HFFc6 (cell line): ENCODE measurements at places on chromosomes 7 and 10. TPM values are rescaled to one million over a fixed set of nuclear protein-coding genes. Genes with fewer than 3 reads are reported as not detected.

DNA sequence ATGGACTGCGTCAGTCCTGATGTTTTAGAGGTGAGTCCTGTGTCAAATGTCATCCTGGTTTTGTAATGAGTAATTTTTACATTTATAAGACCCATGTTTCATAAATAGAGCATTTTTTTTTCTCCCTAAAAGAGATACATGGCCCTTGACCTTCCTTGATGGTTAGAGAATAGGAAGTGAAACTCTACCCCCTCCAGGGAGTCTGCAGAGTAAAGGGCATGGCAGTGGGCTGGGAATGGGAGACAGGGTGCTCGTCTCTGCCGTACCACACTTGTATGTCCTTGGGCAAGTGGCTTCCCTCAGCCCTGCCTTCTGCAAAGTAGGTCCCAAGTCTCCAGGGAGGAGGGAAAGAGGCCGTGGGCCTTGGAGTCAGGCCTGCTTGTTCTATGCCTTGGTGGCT, 63.9 kb downstream of the WDFY4 start:
- H3K4me3 ChIP-seq: no peak overlapping the region
- no peaks in the 10 kb centered on the region for H3K36me3 ChIP-seq
- no peak overlapping the region for H3K27ac ChIP-seq
- no peaks in the 10 kb centered on the region for H3K4me1 ChIP-seq
- H3K27me3 ChIP-seq: peaks cover 11% of the 10 kb centered on the region
- no peak for DNase-seq

- H3K27me3 ChIP-seq: no peaks in the 10 kb centered on the region; the same call in 1 of the 2 replicates
- H3K4me3 ChIP-seq: no peak overlapping the region
- peaks cover 31% of the 10 kb centered on the region for H3K4me1 ChIP-seq
- H3K36me3 ChIP-seq: no peaks in the 10 kb centered on the region
- 0 out of 2 replicates have a peak overlapping the region, but pooled peaks have one; percentile 2 for H3K27ac ChIP-seq
- peak; percentile 32 for DNase-seq
Measured at GRCh38 chr7:41628901-41629300, 74.0 kb downstream of the INHBA start.

DNA sequence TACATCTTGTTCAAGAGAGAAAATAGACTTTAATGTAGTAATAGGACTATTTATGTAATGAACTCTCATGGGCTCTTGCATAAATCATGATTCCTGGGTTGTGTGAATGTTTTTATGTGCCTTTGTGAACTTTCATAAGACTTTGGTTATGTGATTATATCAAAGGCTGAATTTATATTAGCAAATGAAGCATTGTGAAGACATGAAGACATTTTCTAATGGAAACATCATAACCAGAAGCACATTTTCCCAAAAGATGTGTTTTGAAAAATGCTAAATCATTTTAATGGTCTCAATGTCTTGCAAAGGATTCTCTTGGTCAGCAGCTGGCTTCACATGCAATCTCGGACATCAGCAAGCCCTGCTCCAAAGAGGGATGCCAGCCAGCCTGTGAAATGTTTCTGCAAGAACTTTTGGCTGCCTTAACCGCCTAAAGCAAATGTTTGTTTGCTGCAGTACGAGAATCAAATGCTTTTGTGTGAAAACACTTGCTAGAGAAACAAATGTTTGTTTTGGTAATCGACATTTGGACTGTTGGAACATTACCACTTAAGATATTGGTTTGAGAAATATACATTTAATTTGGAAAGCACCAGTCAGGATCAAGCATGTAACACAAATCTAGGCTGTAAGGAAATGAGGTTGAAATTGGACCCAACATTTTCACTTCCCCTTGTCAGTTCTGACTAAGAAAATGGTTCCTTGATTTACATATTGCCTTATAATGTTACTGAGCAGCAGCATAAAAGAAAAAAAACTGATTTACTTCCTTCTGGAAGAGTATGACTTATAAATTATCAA, 102.1 kb downstream of the RTKN2 start:
- H3K4me3 ChIP-seq: peak overlapping the region; percentile 49
- H3K36me3 ChIP-seq: peaks cover 2% of the 10 kb centered on the region; the same call in 1 of the 2 replicates
- peak; percentile 64 for DNase-seq
- H3K27me3 ChIP-seq: no peaks in the 10 kb centered on the region
- peak overlapping the region; percentile 47 for H3K27ac ChIP-seq

- no peak overlapping the region for H3K4me3 ChIP-seq
- H3K36me3 ChIP-seq: peaks cover 27% of the 10 kb centered on the region
- DNase-seq: no peak
- peaks cover 8% of the 10 kb centered on the region for H3K4me1 ChIP-seq
Measured at GRCh38 chr7:98257701-98258100, 5.7 kb upstream of the TECPR1 start.

- no peak overlapping the region for H3K27ac ChIP-seq
- DNase-seq: no peak
- H3K4me1 ChIP-seq: no peaks in the 10 kb centered on the region
Measured at GRCh38 chr7:23680414-23681405, 711 bp downstream of the FAM221A start.

OR2A5 gene
- not detected in 3 replicates for total RNA-seq

DNA sequence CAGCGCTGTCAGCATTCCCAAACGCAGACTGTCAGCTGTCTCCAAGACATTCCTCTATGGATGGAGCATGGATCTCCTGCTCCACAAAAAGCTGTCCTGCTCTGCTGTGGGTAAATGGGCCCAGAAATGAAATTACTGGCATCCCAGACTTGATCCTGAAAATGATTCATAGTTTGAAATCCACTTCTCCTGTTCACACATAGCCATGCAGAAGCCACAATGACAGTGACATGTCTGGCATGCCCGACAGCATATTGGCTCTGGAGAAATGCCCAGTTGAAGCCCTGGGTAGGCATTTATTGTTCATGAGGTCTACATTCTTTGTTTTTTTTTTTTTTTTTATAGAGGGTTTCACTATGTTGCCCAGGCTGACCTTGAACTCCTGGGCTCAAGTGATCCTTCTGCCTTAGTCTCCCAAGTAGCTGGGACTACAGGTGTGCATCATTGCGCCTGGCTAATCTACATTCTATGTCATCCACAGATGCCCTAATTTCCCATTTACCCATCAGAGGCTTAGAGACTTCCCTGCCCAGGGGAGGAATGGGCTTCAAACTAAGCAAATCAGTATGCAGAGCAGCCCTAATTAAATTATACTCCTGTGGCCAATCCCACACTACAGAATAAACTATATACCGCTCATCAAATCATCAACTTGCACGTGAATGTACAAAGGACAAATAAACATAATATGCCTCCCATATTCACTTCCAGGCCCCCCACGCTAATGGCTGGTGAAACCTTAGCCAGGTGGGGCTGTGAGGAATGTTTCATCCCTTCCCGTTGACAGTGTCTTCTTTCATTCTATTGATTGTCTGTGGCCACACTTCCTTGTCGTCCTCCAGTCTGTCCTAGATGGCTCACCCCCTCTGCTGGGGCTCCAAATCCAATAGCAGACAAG, 61.8 kb upstream of the EEPD1 start:
- no peaks in the 10 kb centered on the region for H3K4me1 ChIP-seq
- DNase-seq: no peak
- no peaks in the 10 kb centered on the region for H3K36me3 ChIP-seq

GRCh38 chr10:129655007-129655678, 188.1 kb downstream of the MGMT start:
- no peaks in the 10 kb centered on the region for H3K4me1 ChIP-seq
- no peak overlapping the region for H3K4me3 ChIP-seq
- no peak overlapping the region for H3K27ac ChIP-seq
- H3K36me3 ChIP-seq: peaks cover 14% of the 10 kb centered on the region
- H3K27me3 ChIP-seq: no peaks in the 10 kb centered on the region

GRCh38 chr7:91598791-91599190, 281.7 kb downstream of the MTERF1 start:
- no peak overlapping the region for H3K27ac ChIP-seq
- H3K27me3 ChIP-seq: no peaks in the 10 kb centered on the region; the same call in none of the 2 replicates
- no peaks in the 10 kb centered on the region for H3K36me3 ChIP-seq
- H3K4me3 ChIP-seq: no peak overlapping the region
- DNase-seq: no peak

DNA sequence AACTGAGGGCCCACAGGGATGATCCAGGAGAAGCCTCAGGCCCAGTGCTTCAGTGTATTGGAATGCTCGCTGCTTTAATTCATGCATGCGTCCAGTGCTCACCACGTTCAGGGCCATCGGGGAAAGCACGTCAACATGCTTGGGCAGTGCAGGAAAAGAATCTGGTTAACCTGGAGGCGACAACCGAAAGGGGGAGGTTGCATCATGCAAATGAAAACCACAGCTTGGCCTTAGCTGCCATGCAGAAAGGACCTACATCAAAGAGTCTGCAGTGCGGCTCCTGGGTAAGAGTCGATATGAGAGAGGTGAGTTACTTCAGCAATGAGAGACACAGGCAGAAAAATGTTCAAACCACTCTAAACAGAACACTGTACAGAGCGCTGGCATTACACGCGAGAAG, 440.1 kb downstream of the KCNMA1 start:
- no peak overlapping the region for H3K27ac ChIP-seq
- no peak overlapping the region for H3K4me3 ChIP-seq
- peaks cover 67% of the 10 kb centered on the region for H3K4me1 ChIP-seq
- no peaks in the 10 kb centered on the region for H3K27me3 ChIP-seq
- H3K36me3 ChIP-seq: peaks cover 9% of the 10 kb centered on the region

PTN gene
- total RNA-seq: 1.8 to 9.6 TPM (median 1.9 TPM) in 3 replicates

GRCh38 chr7:2193575-2194305, 39.0 kb downstream of the MAD1L1 start:
- no peaks in the 10 kb centered on the region for H3K27me3 ChIP-seq
- no peak overlapping the region for H3K4me3 ChIP-seq
- H3K4me1 ChIP-seq: peaks cover 9% of the 10 kb centered on the region

PGAM2 gene
- total RNA-seq: 0.50 and 0.51 TPM in 2 replicates

GRCh38 chr10:100436255-100436654, 26.6 kb upstream of the WNT8B start:
- H3K4me3 ChIP-seq: no peak overlapping the region
- H3K36me3 ChIP-seq: no peaks in the 10 kb centered on the region
- no peaks in the 10 kb centered on the region for H3K4me1 ChIP-seq
- peaks cover 23% of the 10 kb centered on the region for H3K27me3 ChIP-seq

DNA sequence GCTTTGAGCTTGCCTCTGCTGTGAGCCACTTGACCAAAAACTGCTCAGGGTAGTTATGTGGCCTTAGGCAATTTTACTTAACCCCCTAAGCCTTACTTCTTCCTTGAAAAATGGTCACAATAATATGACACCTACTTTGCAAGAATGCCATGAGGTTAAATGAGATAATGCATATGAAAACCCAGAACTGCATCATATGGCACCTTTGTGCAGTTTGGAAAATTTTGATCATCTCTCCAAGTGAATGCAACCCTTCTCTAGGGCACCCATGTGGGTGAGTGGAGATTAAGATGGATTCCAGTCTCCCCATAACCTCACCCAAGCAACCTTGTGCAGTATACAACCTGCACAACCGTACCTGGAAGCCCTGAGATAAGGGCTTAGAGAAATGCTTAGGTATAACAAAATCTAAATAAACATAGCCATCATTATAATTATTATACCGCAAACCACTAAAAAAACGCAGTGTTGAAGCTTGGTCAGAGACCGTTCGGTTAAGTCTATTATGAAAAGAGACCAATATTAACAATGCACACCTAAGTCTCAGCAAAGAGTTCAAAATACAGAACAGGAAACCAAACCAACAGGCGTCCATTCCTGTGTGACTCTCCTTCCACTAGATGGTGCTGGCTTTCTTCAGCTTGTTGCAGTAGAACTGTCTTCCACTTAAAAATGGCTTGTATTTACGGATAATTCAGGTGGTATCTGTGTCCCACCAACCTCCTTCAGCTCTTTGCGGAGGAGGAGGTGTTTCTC, 21.0 kb upstream of the ASB15 start:
- peaks cover 3% of the 10 kb centered on the region; the same call in 1 of the 2 replicates for H3K27me3 ChIP-seq
- no peak overlapping the region for H3K27ac ChIP-seq
- DNase-seq: peak; percentile 35
- H3K4me3 ChIP-seq: no peak overlapping the region

GRCh38 chr10:50997461-50997860, 76.8 kb upstream of the PRKG1 start:
- no peaks in the 10 kb centered on the region for H3K36me3 ChIP-seq
- no peak overlapping the region; the same call in 1 of the 2 replicates for H3K27ac ChIP-seq
- peaks cover 62% of the 10 kb centered on the region for H3K4me1 ChIP-seq
- DNase-seq: no peak
- H3K27me3 ChIP-seq: peaks cover 4% of the 10 kb centered on the region

GPR26 gene
- total RNA-seq: not detected in 3 replicates

DNA sequence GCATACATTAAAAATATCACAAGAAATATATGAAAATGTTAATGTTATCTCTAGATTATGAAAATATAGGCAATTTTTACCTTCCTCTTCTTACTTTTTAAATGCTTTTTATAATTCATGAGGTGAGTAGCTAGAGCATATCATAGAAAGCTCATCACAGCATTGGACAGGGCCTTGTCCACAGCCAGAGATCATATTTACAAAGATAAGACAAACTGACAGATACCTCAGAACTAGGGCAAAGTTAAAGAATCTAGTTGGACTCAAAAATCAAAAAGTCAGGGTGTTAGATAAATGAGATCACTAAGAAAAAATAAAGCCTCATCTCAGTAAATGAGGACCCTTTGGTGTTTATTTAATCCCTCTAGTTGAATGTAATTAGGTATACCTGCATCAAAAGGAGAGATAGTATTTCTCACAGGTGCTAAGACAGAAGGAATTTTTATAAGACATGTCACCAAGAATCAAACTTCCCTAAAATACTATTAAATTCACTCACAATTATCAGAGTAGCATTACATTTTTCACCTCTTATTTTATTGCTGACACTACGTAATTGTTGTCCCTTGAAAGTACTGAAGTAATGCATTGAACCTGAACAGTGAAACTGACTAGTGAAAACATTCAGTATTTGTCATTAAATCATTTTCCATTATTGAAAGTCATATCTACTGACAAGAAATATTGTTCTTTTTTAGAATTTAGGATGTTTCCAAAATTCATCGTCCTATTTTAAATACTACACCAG, 25.6 kb downstream of the CFAP69 start:
- DNase-seq: no peak
- H3K36me3 ChIP-seq: no peaks in the 10 kb centered on the region
- H3K4me3 ChIP-seq: peak overlapping the region; percentile 3; the same call in 1 of the 2 replicates

CYP2C19 gene
- total RNA-seq: not detected in 3 replicates

SFMBT2 gene
- 0.03 and 0.05 TPM in 2 replicates for total RNA-seq

DNA sequence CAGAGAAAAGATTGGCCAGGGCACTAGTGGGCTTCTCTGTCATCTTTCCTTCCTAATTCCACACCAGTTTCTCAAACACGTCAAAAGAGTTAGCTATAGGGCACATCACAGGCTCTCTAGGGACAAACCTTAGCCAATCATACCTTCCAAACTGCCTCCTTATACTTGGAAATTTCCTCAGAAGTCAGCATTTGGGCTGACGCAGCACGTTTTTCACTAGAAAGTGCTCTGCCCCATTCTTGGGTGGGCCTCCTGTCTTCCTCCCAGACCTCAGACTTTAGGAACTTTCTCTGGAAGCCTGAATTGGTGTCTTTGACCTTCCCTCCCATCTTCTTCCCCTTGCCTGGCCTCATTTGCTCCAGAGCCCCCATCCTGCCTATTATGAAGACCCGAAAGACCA, 11.1 kb downstream of the SFXN3 start:
- peaks cover 17% of the 10 kb centered on the region for H3K36me3 ChIP-seq
- peak overlapping the region; percentile 97 for H3K4me3 ChIP-seq
- peaks cover 7% of the 10 kb centered on the region for H3K27me3 ChIP-seq
- H3K27ac ChIP-seq: peak overlapping the region; percentile 100
- peaks cover 45% of the 10 kb centered on the region for H3K4me1 ChIP-seq
